ENCODE measurements at places on chromosomes 5 and 9. TPM values are rescaled to one million over a fixed set of nuclear protein-coding genes. Genes with fewer than 3 reads are reported as not detected.

GRCh38 chr5:112418659-112419163 is 366 bp downstream of the EPB41L4A start:
- H3K36me3 ChIP-seq = peaks cover 2% of the 10 kb centered on the region
- H3K27ac ChIP-seq = peak overlapping the region; percentile 74

- no peaks in the 10 kb centered on the region for H3K36me3 ChIP-seq
- no peak for DNase-seq
- no peaks in the 10 kb centered on the region for H3K4me1 ChIP-seq
- H3K4me3 ChIP-seq = no peak overlapping the region
Observed at GRCh38 chr9:108743416-108743815, 112.4 kb downstream of the ACTL7B start.

DNA sequence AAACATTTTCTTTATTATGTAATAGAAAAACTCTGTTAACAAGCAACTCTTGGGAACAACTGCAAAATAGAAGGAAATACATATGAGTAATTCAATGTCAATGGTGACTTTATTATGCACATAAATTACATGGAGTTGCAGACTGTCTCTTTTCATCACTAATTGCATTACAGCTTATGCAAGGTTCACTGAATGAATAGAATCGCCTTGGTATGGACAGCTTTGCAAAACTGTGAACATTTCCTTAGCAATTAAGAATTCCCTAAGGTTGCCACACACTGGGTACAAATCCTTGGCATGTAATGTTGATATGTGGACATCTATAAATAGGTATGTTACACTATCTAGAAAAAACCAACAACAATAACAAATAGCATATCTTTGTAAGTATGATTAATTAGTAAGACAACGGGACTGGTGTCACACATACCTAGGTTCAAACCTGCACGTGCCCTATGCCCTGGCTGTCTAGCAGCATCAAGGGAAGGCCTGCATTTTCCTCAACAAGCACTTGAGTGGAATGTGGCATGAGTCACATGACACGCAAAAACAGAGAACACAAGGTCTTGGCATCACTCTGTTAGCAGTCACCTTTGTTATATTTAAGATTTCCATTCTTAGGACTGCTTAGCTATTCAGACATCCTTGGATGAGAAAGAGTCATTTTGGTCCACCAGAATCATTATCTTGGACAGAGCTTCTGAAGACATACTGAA is 263.9 kb downstream of the CTNND2 start:
- no peak for DNase-seq
- no peak overlapping the region for H3K27ac ChIP-seq
- H3K4me1 ChIP-seq = peaks cover 3% of the 10 kb centered on the region
- H3K36me3 ChIP-seq = no peaks in the 10 kb centered on the region
- no peaks in the 10 kb centered on the region for H3K27me3 ChIP-seq

DNA sequence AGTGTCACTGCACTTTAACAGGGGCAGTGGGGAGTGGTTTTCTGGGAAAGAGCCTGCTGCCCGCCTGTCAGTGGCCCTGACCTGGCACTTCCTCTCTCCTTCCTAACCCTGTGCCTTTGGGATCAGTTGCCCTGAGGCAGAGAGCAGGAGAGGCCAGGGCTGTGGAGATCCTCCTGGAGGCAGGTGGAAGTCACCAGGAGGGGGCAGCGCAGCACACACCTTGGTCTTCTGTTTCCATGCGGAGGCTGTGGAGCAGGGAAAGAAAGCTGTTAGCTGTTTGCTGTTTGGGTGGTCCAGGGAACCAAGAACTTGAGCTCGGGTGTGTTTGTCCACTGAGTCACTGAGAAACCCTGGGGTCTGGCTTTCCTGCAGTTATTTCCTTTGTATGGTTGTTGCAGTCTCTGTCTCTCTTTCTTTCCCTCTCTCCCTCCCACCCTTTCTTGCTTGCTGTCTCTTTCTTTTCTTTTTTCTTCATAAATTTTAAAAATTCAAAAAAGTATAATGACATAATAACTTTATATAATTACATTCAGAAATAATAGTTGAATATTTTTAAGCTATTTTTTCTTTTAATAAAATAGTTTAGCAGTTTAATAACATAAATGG is 28.1 kb downstream of the NTRK2 start:
- H3K27ac ChIP-seq = no peak overlapping the region
- no peak overlapping the region for H3K4me3 ChIP-seq
- H3K4me1 ChIP-seq = peaks cover 11% of the 10 kb centered on the region
- peak; percentile 35 for DNase-seq
- H3K27me3 ChIP-seq = no peaks in the 10 kb centered on the region
- no peaks in the 10 kb centered on the region for H3K36me3 ChIP-seq

GRCh38 chr5:177477701-177478477 is 4.5 kb upstream of the DBN1 start:
- no peaks in the 10 kb centered on the region for H3K27me3 ChIP-seq
- no peak overlapping the region for H3K27ac ChIP-seq
- H3K36me3 ChIP-seq = no peaks in the 10 kb centered on the region
- no peak overlapping the region for H3K4me3 ChIP-seq
- DNase-seq = no peak

GRCh38 chr9:124452326-124452725 is 2.1 kb downstream of the ADGRD2 start:
- H3K27ac ChIP-seq = no peak overlapping the region
- H3K27me3 ChIP-seq = peaks cover 41% of the 10 kb centered on the region
- no peak overlapping the region for H3K4me3 ChIP-seq
- H3K4me1 ChIP-seq = no peaks in the 10 kb centered on the region
- H3K36me3 ChIP-seq = no peaks in the 10 kb centered on the region

- DNase-seq = no peak
- no peak overlapping the region for H3K4me3 ChIP-seq
- H3K36me3 ChIP-seq = no peaks in the 10 kb centered on the region
- peaks cover 30% of the 10 kb centered on the region for H3K27me3 ChIP-seq
- H3K4me1 ChIP-seq = peaks cover 7% of the 10 kb centered on the region
Observed at GRCh38 chr5:76021936-76022584, 61.1 kb upstream of the SV2C start.

GRCh38 chr5:180284149-180284548 is 7.7 kb downstream of the MAPK9 start:
- H3K27ac ChIP-seq = no peak overlapping the region
- peaks cover 29% of the 10 kb centered on the region for H3K4me1 ChIP-seq
- no peak for DNase-seq
- H3K4me3 ChIP-seq = no peak overlapping the region
- no peaks in the 10 kb centered on the region for H3K27me3 ChIP-seq
- H3K36me3 ChIP-seq = peaks cover 20% of the 10 kb centered on the region

- H3K4me1 ChIP-seq = peaks cover 10% of the 10 kb centered on the region
- H3K4me3 ChIP-seq = no peak overlapping the region
- peaks cover 6% of the 10 kb centered on the region for H3K36me3 ChIP-seq
- DNase-seq = no peak
- no peaks in the 10 kb centered on the region for H3K27me3 ChIP-seq
- H3K27ac ChIP-seq = no peak overlapping the region
Observed at GRCh38 chr5:119088438-119088837, 17.6 kb downstream of the DMXL1 start.

- no peaks in the 10 kb centered on the region for H3K36me3 ChIP-seq
- no peak overlapping the region for H3K27ac ChIP-seq
- H3K4me1 ChIP-seq = peaks cover 6% of the 10 kb centered on the region
- H3K27me3 ChIP-seq = peaks cover 14% of the 10 kb centered on the region
- no peak overlapping the region for H3K4me3 ChIP-seq
Observed at GRCh38 chr9:15135164-15135792, 171.7 kb downstream of the TTC39B start.

- no peak overlapping the region for H3K27ac ChIP-seq
- H3K27me3 ChIP-seq = peaks cover 16% of the 10 kb centered on the region
- peaks cover 10% of the 10 kb centered on the region for H3K4me1 ChIP-seq
Observed at GRCh38 chr9:37956904-37957663, 53.2 kb upstream of the SLC25A51 start.

DNA sequence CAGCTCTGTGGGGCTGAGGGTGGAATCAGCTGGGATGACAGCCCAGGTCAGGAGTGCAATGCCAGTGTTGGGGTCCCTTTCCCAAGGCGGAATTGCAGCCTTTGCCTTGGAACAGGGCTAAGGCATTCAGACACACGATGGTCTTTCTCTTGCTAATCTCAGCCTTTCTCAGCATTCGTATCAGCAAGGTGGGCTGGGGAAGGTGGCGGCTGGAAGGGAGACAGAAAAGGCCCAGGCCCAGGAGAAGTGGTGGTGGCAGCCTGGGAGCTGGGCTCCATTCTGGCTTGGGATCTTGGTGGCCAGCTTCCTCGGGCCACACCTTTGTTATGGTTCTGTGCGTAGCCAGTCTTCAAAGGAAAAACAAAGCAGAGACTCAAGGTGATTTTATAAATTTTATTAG is 1.1 kb upstream of the ARHGEF28 start:
- no peak overlapping the region for H3K4me3 ChIP-seq
- H3K4me1 ChIP-seq = peaks cover 2% of the 10 kb centered on the region
- DNase-seq = no peak
- H3K36me3 ChIP-seq = peaks cover 2% of the 10 kb centered on the region
- peaks cover 53% of the 10 kb centered on the region for H3K27me3 ChIP-seq
- H3K27ac ChIP-seq = no peak overlapping the region

GRCh38 chr9:81128701-81129100 is 560.6 kb downstream of the TLE1 start:
- no peak for DNase-seq
- no peaks in the 10 kb centered on the region for H3K36me3 ChIP-seq
- H3K27me3 ChIP-seq = no peaks in the 10 kb centered on the region
- H3K4me3 ChIP-seq = no peak overlapping the region

GRCh38 chr5:68222310-68222709 is 6.8 kb downstream of the PIK3R1 start:
- peaks cover 64% of the 10 kb centered on the region for H3K4me1 ChIP-seq
- H3K36me3 ChIP-seq = peaks cover 10% of the 10 kb centered on the region
- peak overlapping the region; percentile 55 for H3K4me3 ChIP-seq
- peak overlapping the region; percentile 47 for H3K27ac ChIP-seq
- no peak for DNase-seq

GRCh38 chr9:87461256-87461655 is 36.4 kb upstream of the DAPK1 start:
- H3K36me3 ChIP-seq = no peaks in the 10 kb centered on the region
- no peak overlapping the region for H3K27ac ChIP-seq
- H3K4me1 ChIP-seq = no peaks in the 10 kb centered on the region
- DNase-seq = no peak
- H3K4me3 ChIP-seq = no peak overlapping the region

DNA sequence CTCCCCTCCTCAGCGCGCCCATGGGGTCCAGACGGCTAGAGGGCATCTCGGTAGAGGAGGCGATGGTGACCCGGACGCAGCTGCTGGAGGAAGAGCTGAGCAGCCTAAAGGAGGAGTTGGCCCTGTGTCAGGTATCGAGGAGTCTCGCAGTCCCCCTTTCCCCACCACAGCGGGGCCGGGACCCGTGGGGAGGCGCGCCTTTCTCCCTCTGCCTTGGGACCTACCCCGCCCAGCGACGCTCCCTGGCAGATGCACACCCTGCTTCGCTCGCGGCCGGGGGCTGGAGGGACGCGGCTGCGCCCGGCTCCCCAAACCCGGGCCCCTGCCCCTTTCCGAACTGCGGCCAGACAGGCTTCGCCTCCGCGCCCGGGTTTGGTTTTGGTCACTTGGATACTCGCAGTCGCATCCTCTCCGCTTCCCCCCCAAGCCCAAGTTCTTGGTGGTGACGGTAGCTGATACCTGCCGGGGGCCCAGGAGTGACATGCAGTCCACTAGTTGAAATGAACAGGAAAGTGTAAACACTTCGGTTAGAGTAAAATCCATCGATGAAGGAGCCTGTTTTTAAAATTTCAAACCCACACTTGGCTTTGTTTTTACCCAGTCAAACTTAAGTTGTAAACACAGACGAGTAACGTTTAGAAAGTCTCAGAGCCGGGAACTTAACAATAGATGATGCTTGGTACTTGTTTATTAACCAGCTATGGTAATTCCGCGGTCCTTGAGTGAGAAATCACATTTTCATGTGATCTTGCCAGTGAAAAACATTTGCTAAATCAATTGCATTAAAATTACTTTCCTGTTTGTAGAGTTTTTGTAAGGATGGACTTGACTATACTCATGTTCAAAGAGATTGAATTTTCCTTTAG is 688 bp downstream of the CNTLN start:
- H3K27me3 ChIP-seq = no peaks in the 10 kb centered on the region
- DNase-seq = no peak
- H3K27ac ChIP-seq = no peak overlapping the region
- peak overlapping the region; percentile 75 for H3K4me3 ChIP-seq
- peaks cover 3% of the 10 kb centered on the region for H3K4me1 ChIP-seq

DNA sequence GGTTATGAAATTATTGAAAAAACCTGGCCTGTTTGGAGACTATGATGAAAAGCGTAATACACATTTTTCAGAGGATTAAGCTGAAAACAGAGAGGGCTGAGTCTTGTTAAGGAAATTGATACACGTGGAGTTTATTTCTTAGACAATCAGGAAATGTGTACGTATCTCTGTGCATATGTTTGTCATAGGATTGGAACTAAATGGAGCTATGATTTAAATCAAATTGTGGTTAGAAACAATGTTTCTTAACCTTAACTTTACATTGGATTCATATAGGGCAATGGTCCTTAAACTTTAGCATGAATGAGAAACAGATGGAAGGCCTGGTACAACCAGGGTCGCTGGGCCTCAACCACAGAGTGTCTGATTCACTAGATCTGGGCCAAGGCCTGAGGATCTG is 451.6 kb downstream of the CDH18 start:
- H3K27ac ChIP-seq = no peak overlapping the region
- no peaks in the 10 kb centered on the region for H3K27me3 ChIP-seq
- no peak for DNase-seq

DNA sequence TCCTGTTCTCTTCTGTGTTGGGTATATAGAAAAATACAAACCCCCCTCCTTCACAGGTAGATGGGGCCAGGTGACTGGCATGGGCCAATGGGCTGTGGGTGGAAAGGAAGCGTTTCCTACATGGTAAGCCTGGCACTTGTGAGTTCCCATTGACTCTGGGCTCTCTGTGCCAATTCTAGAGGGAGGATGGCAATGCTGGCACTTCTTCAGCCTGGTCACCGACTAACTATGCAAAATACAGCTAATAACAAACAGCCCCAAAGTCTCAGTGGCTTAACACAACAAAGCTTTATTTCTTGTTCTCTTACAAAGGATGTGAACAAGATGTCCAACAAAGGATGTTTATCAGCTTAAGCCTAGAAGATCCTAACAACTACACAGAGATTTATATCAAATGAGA is 258.1 kb downstream of the SYK start:
- H3K36me3 ChIP-seq = peaks cover 5% of the 10 kb centered on the region
- H3K4me1 ChIP-seq = no peaks in the 10 kb centered on the region
- no peak for DNase-seq
- no peak overlapping the region for H3K4me3 ChIP-seq
- peaks cover 31% of the 10 kb centered on the region for H3K27me3 ChIP-seq

ADAMTS13 gene
- total RNA-seq = 1.9 TPM

TNFSF8 gene
- total RNA-seq = 47.6 TPM

CDH12 gene
- not detected for total RNA-seq

ATOSB gene
- total RNA-seq = 9.8 TPM

PROB1 gene
- total RNA-seq = 0.57 TPM

ACSL6 gene
- total RNA-seq = 18.0 TPM

PCAT7 gene
- not detected for total RNA-seq

GRXCR2 gene
- not detected for total RNA-seq

SLC6A3 gene
- total RNA-seq = not detected

DNAH5 gene
- not detected for total RNA-seq

TOMM5 gene
- total RNA-seq = 39.6 TPM

GPX8 gene
- not detected for total RNA-seq

S1PR3 gene
- 1.7 TPM for total RNA-seq
